Germinal center (tissue), 1 donor: ENCODE measurements at places on chromosomes 11 and 22.

- no peak for DNase-seq
Measured at GRCh38 chr11:60750911-60751310, 5.8 kb upstream of the MS4A15 start.

GRCh38 chr11:114135737-114136151 lies 76.2 kb downstream of the ZBTB16 start:
- no peak for DNase-seq

DNA sequence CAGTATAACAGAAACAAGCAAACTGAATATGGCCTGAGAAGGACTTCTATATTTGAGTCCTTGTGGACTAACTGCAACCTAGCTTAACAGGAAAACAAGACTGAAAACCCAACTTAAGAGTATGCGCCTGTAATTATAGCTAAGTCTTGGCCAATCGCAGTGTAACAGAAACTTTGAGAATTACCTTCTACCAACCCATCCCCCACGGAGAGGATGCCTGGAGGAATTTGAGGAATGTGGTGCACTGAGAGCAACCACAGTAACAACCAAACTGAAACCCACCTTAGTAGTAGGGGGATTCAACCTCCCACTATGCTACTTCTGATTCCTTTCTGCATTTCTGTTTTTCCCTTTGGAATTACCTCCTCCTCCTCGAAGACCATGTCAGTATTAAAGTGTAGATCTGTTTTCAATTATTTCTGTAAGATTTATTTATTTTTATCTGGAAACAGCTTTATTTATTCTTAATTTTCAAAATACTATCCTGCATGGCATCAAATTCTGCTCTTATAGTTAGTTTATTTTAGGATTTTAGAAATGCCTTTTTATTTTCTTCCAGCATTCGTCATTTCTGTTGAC lies 393.6 kb downstream of the KCNA4 start:
- DNase-seq = no peak

GRCh38 chr22:25085930-25086901 lies 113.4 kb upstream of the CRYBB3 start:
- no peak for DNase-seq

GRCh38 chr11:12097219-12097618 lies 13.2 kb upstream of the MICAL2 start:
- no peak for DNase-seq

- DNase-seq = no peak
Measured at GRCh38 chr22:43389227-43389836, 22.5 kb upstream of the MPPED1 start.

GRCh38 chr11:119907122-119907851 lies 178.3 kb upstream of the NECTIN1 start:
- no peak for DNase-seq
